IPS DF 6.9 (cell line): ENCODE measurements at places on chromosomes 12 and 14.

GRCh38 chr12:49288412-49288853 lies 6.5 kb upstream of the PRPH start:
- no peak for DNase-seq

- no peak for DNase-seq
Measured at GRCh38 chr12:132121283-132121682, 22.8 kb downstream of the DDX51 start.

DNA sequence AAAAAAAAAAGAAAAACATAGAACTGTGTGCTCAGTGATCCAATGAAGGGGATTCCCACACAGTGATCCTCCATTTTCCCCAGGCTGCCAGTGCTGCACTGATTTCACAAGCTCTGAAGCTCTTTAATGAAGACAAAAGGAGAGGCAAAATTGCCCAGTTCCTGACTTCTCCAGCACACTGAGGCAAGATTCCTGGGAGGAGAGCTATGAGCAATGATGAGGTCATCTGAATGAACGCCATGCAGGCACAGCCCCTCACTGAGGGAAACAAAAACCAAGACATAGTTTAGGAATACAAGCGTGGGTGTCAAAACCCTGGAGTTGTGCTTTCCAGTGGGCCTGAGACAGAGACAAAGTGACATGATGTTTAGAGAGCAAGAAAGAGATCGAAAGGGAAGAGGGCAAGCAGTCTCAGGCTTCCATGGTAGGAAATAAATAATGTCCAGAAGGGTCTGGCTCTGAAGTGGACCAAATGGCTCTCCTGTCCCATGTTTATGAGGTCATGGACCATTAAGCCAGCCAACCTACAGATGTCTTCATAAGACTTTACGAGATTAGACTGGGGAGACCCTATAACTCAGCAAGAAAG lies 40.9 kb upstream of the SMUG1 start:
- DNase-seq = no peak

DNA sequence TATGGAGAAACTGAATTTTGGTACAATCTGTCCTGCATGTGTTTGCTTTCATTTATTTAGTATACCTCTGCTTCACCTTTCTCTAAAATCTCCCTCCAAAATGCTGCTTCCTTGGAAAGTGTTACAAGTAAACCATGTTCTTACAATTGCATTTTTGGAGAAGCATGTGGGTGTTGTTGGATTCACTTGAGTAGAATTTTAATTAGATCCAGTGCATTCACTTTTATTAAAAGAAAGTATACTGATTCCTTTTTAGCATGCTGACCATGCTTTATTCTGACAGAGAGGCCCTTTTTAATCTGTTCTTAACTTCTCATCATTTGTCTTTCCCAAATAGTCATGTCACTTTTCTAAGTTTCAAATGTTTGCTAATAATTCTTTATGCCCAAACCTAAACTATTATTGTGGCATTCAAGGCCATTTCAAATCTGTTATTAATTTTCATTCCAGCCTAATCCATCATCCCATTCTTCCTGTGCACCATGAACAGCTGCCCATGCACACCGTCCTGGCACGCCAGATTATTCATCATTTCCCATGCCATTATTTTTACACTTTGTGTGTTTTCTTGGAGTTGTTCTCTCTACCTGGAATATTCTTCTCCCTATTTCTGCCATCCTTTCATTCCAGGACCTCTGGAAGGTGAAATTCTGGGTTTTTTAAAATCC lies 90.7 kb downstream of the METTL25 start:
- no peak for DNase-seq

DNA sequence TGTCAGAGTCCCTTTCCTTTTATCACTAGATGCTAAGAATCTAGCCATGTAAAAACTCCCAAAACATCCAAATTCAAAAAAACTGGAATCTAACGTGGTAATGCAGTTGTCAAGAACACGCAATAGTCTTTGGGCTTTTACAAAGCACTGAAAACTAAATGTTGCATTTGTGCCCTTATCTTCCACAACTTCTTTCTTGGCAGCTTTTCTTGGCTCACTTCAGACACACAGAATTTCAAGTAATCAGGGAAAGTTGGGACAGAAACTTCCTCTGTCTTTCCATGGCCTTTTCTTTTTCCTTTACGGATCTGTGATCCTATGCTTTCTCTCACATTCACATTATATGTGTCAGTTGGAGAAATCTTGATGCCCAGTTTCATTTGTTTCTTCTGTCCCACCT lies 136.0 kb downstream of the CRADD start:
- no peak for DNase-seq

- DNase-seq = no peak
Measured at GRCh38 chr14:65128096-65128495, 25.8 kb upstream of the MAX start.

- DNase-seq = no peak
Measured at GRCh38 chr14:98926801-98927200, 345.2 kb downstream of the BCL11B start.

GRCh38 chr12:55636853-55637252 lies at the start of gene OR10P1:
Gene OR10P1, plus strand, starts transcription at chr12:55636892. Its CDS starts 0 bp downstream, at chr12:55636892.
- no peak for DNase-seq

DNA sequence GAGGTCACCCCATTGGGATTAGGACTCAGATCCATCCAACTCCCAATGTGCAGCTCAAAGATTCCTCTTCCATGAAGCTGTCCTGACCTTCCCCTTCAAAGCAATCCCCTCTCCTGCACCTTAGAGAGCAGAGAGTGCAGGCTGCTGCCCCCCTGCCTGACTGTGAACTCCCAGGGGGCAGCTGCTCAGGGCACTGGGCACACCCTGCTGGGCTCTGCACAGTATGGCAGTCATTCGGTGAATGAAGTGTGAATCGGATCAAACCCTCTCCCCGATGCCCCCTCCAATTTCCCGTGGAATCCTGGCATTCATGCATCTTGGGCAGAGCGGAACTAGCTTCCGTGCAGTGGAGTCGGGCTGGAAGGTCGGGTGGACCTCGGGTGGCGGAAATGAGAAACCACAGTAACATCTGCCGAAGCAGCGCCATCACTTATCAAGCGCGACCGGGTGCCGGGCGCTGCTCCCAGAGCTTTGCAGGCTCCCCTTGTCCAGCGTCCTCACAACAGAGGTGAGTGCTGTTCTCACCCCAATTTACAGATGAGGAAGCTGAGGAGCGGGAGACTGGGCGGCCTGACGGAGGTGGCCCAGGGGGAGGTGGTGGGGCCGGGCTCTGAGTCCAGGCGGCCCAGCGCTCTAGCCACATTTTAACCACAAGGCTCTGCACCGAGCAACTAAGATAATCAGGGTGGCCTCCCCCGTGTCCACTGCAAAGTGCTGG lies 14.7 kb downstream of the GALNT9 start:
- DNase-seq = no peak
